Breast epithelium (tissue), 4 donors: ENCODE measurements at places on chromosomes 4 and X. TPM values are rescaled to one million over a fixed set of nuclear protein-coding genes. Genes with fewer than 3 reads are reported as not detected.

DNA sequence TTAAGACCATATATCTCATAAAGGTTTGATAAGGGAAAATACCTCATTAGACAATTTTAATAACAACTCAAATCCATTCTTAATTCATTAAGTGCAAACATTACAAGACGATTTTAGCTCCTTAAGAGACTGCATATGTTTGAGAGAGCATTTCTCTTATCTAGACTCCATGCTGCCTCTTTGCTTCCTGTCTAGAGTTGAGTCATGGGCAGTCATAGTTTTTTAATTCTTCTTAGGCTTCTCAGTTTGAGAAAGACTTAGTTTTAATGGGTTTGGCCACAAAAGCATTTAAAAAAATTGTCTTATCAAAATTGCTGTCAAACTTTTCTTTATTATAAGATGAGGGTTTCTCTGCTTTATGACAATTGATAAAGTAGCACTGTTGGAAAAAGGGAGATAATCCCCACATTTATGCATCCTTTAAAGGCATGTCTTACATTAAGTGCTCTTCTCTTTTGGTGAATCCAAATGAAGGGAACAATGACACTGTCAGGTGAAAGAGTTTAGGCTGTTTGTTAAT, 713.4 kb downstream of the PCDH18 start:
- H3K4me3 ChIP-seq: no peak overlapping the region
- H3K27ac ChIP-seq: no peak overlapping the region
- no peaks in the 10 kb centered on the region for H3K36me3 ChIP-seq
- no peaks in the 10 kb centered on the region for H3K27me3 ChIP-seq

GRCh38 chr4:128715616-128716015, 93.9 kb upstream of the JADE1 start:
- DNase-seq: no peak
- no peaks in the 10 kb centered on the region for H3K36me3 ChIP-seq
- no peak overlapping the region for H3K4me3 ChIP-seq
- H3K4me1 ChIP-seq: no peaks in the 10 kb centered on the region

DNA sequence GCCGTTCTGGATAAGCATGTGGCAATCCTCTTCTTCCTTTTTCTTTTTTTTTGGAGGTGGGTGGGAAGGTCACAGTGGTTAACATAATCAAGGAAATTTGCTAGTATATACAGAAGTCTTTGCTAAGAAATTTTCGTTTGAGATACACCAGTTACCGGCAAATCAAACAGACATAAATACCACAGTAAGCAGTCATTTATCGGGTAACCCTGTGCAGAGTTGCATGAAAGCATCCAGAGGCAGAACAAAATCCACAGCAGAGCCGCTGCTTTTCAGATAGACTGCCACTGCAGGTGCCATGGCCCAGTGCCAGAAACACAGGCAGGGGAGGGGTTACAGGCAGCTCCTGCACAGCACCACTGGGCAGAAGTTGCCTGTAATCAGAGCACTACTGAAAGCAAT, 179.1 kb upstream of the MAB21L2 start:
- no peaks in the 10 kb centered on the region for H3K36me3 ChIP-seq
- H3K4me3 ChIP-seq: no peak overlapping the region
- H3K27me3 ChIP-seq: no peaks in the 10 kb centered on the region
- no peak for DNase-seq
- H3K4me1 ChIP-seq: no peaks in the 10 kb centered on the region
- H3K27ac ChIP-seq: no peak overlapping the region

The MBNL3 gene
- 7.5 TPM for total RNA-seq

GRCh38 chrX:71056867-71057266, 11.3 kb downstream of the SNX12 start:
- no peak overlapping the region for H3K4me3 ChIP-seq
- peaks cover 2% of the 10 kb centered on the region for H3K27me3 ChIP-seq
- no peaks in the 10 kb centered on the region for H3K4me1 ChIP-seq
- H3K27ac ChIP-seq: no peak overlapping the region

GRCh38 chr4:47838445-47838844, 578 bp upstream of the CORIN start:
- no peaks in the 10 kb centered on the region for H3K4me1 ChIP-seq
- H3K4me3 ChIP-seq: no peak overlapping the region
- H3K27me3 ChIP-seq: no peaks in the 10 kb centered on the region
- no peaks in the 10 kb centered on the region for H3K36me3 ChIP-seq

The CDX4 gene
- total RNA-seq: not detected

GRCh38 chr4:76781698-76782595, 116.0 kb downstream of the SOWAHB start:
- DNase-seq: peak; percentile 56
- H3K4me3 ChIP-seq: no peak overlapping the region
- H3K36me3 ChIP-seq: no peaks in the 10 kb centered on the region
- no peaks in the 10 kb centered on the region for H3K27me3 ChIP-seq
- H3K4me1 ChIP-seq: no peaks in the 10 kb centered on the region

The HSFX1 gene
- total RNA-seq: 0.32 TPM

DNA sequence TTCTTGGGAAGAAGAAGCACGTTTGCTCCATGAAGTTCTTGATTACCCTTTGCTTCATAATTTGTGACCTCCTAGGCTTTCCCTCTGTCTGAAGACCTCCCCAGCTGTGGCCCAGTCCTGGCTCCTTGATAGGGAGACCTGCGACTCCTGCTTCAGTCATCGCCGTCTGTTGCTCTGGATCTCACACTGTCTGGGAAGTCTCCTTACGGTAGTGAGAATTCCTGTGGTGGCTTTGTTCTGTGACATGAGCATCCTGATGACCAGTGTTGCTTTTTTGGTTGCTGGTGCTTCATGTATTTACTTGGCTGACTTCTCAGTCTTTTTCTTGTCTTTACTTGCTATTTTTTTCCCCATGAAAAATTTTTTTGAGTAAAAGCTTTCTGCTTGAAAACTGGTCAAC, 44.2 kb downstream of the JADE1 start:
- H3K27ac ChIP-seq: no peak overlapping the region
- no peak overlapping the region for H3K4me3 ChIP-seq
- no peaks in the 10 kb centered on the region for H3K4me1 ChIP-seq
- H3K36me3 ChIP-seq: peaks cover 9% of the 10 kb centered on the region

GRCh38 chr4:156396534-156396933, 442.9 kb upstream of the CTSO start:
- no peaks in the 10 kb centered on the region for H3K4me1 ChIP-seq
- no peaks in the 10 kb centered on the region for H3K27me3 ChIP-seq
- no peak for DNase-seq
- no peak overlapping the region for H3K27ac ChIP-seq

DNA sequence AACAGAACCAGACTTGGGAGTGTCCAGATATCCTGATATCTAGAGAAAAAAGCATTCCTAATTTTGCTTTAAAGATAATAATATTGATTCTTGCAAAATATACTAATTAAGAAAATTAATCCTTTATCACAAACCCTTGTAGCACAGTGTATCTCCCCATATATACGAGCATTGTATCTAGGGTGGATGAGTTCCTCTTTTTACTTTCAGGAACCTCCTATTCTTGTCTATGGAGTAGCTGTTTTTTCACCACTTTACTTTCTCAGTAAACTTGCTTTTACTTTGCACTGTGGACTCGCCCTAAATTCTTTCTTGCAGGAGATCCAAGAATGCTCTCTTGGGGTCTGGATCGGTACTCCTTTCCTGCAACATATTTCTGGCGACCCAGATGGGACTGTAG, 103.9 kb downstream of the GLUD2 start:
- no peaks in the 10 kb centered on the region for H3K36me3 ChIP-seq
- H3K4me3 ChIP-seq: no peak overlapping the region
- H3K27ac ChIP-seq: no peak overlapping the region

The VEGFD gene
- 6.0 TPM for total RNA-seq

GRCh38 chr4:7503559-7504249, 69.0 kb upstream of the PSAPL1 start:
- H3K27ac ChIP-seq: no peak overlapping the region
- no peaks in the 10 kb centered on the region for H3K36me3 ChIP-seq
- peaks cover 16% of the 10 kb centered on the region for H3K27me3 ChIP-seq
- no peaks in the 10 kb centered on the region for H3K4me1 ChIP-seq
- no peak for DNase-seq

DNA sequence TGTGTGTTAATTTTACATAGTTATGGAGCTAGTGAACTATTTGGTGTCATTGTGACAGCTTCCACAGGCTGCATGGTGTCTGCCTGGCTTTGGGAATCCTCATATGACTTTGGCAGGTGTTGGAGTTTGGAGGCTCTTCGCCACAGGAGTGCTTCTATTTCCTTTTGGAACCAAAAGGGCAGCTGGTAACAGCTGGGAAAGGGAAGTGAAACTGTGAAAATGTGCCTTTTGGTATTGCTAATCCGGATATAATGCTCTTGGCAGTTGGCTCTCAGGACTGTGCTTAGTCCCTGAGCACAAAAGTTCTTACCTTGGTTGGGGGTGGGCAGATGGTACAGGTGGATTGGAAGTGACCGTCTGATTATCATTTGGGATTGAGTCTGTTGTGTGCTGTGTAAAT, 18.1 kb downstream of the OFD1 start:
- no peaks in the 10 kb centered on the region for H3K27me3 ChIP-seq
- no peaks in the 10 kb centered on the region for H3K36me3 ChIP-seq
- no peak overlapping the region for H3K4me3 ChIP-seq
- DNase-seq: no peak

DNA sequence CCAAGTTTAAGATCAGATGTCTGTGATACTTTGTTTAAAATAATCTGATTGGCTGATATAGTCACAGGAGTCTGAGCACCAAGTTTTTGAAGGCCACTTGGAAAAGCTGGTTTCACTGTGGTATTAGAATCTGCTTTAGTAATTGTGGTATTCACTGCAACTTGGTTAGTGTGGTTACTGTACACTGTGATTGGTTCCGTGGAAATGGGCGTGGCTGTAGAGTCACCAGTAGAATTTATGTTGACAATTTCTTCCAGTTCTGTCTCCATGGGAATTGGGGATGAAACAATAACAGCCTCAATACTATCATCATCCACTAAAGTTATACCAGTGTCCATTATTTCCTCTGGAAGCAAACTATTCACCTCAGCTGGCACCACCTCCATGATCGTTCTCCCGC, 26.2 kb downstream of the LIN54 start:
- no peak overlapping the region for H3K4me3 ChIP-seq
- H3K36me3 ChIP-seq: no peaks in the 10 kb centered on the region
- no peaks in the 10 kb centered on the region for H3K4me1 ChIP-seq
- H3K27me3 ChIP-seq: no peaks in the 10 kb centered on the region
- DNase-seq: no peak

DNA sequence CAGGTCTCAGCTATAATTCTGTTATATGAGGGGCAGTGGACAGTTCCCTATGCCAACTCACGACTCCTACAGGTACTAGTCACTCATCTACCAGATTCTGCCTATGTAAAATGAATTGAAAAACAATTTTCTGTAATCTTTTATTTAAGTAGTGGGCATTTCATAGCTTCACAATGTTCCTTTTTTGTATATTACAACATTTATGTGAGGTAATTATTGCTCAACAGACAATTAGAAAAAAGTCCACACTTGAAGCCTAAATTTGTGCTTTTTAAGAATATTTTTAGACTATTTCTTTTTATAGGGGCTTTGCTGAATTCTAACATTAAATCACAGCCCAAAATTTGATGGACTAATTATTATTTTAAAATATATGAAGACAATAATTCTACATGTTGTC, 20.4 kb downstream of the EREG start:
- DNase-seq: no peak
- no peaks in the 10 kb centered on the region for H3K4me1 ChIP-seq
- H3K4me3 ChIP-seq: no peak overlapping the region

The DCAF8L2 gene
- not detected for total RNA-seq

GRCh38 chr4:20370274-20370673, 118.6 kb downstream of the SLIT2 start:
- DNase-seq: no peak
- no peaks in the 10 kb centered on the region for H3K36me3 ChIP-seq
- H3K27me3 ChIP-seq: no peaks in the 10 kb centered on the region
- H3K27ac ChIP-seq: no peak overlapping the region
- no peak overlapping the region for H3K4me3 ChIP-seq

The GAGE13 gene
- total RNA-seq: not detected

The FAM120C gene
- 11.8 TPM for total RNA-seq

DNA sequence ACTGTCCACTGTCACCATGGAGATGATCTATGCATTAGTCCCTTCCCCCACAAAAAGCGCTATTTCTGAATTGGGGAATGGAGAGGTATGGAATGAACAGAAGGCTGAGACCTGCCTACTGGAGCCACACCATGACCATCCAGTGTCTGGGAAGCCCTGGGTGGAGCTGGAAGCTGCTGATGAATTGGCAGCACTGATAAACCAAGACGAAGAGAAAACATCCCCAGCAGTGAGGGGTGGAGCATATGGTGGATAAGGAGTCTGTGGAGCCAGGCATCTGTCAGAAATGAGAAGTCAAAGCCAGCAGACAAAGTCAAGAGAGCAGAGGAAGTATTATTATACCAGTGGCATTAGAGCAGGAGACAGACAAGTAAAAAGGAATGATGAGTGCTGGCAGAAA, 13.2 kb downstream of the CC2D2A start:
- H3K4me3 ChIP-seq: no peak overlapping the region
- no peaks in the 10 kb centered on the region for H3K27me3 ChIP-seq
- no peaks in the 10 kb centered on the region for H3K36me3 ChIP-seq
- no peak for DNase-seq
- no peak overlapping the region for H3K27ac ChIP-seq

DNA sequence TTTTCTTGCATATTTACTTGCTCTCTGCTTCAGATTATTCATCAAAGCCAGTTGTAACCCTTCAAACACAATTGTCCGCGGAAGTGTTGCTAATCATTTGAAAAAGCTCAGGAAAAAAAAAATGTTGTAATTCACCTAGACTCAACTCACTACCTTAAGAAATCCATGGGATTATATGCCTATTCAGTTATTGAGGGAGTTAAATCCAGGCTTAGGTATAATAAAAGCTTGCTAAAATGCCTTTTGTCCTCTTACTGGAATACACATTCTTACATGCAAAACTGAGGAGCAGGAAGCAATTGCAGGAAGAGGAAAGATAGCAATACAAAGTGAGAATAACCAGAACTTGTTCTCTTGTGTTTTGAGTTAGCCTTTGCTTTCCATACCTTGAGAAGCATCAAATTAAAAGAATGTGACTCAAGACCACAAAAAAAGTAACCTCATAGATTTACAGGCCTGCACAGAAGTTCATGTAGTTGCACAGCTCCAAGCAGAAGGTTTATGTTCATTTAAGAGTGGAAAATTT, 91.4 kb upstream of the FAM241A start:
- H3K4me3 ChIP-seq: no peak overlapping the region
- H3K27ac ChIP-seq: no peak overlapping the region
- no peak for DNase-seq
- H3K27me3 ChIP-seq: no peaks in the 10 kb centered on the region

DNA sequence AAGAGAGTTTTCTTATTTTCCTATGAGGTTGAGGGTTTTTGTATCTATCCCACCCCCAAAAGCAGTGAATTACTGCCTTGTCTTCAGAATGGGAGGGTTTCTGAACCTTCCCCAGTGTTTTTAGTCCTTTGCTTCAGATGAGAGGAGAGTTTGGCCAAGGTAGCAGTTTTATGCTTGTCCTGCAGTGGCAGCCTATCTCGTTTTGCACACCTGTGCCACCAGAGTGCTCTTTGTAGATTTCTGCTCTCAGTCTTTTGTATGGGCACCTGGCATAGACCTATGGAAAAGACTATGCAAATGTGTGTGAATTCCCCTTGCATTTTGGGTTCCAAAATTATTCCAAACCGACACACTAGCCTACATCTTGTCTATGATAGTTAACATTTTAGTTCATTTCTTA, 5.8 kb downstream of the TBC1D19 start:
- H3K4me3 ChIP-seq: no peak overlapping the region
- H3K36me3 ChIP-seq: no peaks in the 10 kb centered on the region
- DNase-seq: no peak
- no peaks in the 10 kb centered on the region for H3K4me1 ChIP-seq
- no peak overlapping the region for H3K27ac ChIP-seq
